LNCaP clone FGC (cell line): ENCODE measurements at places on chromosomes 5 and 9.

GRCh38 chr5:16540421-16540820 lies 74.8 kb upstream of the ZNF622 start:
- no peak for DNase-seq

GRCh38 chr5:38543074-38543473 lies 13.4 kb downstream of the LIFR start:
- DNase-seq: no peak

DNA sequence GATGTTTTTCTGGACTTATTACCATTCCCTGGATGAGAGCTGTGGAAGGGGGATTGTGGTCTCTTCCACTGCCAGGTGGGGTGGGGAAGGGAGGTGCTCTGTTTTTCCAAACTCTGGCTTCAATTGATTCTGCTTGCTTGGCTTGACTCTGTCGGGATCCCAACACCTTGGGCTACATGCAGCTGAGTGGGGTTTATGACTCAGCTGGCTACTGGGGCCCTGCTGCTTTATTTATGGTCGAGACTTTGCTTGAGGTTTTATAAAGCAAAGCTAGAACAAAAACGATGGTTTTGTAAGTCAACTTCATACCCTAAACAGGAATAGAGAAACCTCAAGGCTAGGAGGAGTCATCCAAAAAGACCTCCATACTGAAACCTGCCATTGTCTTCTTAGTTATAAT lies 76.3 kb downstream of the AOPEP start:
- DNase-seq: no peak

DNA sequence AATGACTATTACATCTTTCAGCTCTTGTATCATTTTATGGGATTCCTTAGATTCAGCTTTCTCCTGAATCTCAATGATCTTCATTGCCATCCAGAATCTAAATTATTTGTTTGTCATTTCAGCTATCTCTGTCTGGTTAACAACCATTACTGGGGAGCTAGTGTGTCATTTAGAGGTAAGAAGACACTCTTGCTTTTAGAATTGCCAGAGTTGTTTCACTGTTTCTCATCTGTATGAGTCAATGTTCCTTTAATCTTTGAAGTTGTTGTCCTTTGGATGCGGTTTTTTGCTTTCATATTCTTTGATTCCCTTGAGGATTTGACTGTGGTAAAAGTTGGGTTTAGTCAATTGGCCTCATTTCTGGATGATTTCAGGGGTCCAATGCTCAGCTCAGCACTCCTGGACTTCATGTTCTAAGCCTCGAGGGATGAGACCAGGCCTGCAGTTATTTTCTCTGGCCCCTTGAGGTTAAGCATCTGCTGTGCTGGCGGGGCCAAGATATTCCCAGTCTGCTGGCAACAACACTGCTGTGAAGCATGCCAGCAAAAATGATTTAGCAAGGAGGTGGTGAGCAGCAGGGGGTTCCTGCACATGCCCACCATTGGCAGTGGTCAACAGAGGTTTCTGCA lies 102.4 kb upstream of the PCSK5 start:
- no peak for DNase-seq

GRCh38 chr9:99411068-99411467 lies 189.0 kb downstream of the SEC61B start:
- no peak for DNase-seq

- DNase-seq: no peak
Measured at GRCh38 chr5:172123269-172123692, 64.7 kb downstream of the STK10 start.

- DNase-seq: no peak
Measured at GRCh38 chr9:112914524-112914923, 23.8 kb upstream of the SLC46A2 start.

- DNase-seq: no peak
Measured at GRCh38 chr5:59069438-59070079, 486.7 kb downstream of the RAB3C start.

DNA sequence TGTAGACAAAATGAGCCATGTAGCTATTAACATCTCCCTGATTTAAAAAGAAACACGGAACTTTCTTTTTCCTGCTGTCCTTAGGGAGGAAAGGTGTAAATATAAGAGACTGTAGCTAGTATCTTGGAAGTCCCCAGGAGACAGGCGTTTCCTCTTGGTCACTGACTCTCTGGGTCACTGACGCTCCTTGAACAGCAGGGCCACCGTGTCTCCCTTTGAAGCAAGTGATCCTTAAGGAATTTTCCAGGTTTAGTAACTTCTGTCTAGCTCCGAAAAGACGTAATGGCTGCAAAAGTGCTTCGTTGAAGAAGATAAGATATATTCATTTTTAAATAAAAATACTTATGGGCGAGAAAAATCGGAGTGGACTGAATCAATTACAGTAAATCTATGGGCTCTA lies 745 bp upstream of the CLTA start:
- no peak for DNase-seq

DNA sequence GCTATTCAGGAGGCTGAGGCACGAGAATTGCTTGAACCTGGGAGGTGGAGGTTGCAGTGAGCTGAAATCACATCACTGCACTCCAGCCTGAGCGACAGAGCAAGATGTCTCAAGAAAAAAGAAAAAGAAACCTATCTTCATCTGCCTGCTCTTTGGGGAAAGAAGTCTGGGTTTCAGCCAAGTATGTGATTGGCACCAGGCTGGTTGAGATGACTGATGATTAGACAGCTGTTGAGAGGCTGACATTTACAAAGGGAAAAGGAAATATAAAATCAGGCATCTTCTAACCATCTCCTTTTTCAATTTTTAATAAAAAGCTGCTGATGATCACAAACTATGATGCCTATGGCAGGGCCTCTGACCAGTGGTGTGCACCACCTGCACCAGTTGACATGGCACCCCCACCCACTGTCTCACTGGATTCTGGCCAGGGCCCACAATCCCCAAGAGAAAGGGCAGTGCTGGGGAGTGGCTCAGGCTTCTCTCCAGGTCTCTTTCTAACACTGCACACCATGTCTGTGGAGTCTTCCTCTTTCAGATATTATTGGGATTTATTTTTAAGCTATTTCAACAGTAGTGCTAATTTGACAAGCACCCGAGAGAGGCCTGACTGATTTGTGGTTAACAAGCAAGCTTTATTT lies 17.2 kb upstream of the C5orf15 start:
- DNase-seq: no peak

DNA sequence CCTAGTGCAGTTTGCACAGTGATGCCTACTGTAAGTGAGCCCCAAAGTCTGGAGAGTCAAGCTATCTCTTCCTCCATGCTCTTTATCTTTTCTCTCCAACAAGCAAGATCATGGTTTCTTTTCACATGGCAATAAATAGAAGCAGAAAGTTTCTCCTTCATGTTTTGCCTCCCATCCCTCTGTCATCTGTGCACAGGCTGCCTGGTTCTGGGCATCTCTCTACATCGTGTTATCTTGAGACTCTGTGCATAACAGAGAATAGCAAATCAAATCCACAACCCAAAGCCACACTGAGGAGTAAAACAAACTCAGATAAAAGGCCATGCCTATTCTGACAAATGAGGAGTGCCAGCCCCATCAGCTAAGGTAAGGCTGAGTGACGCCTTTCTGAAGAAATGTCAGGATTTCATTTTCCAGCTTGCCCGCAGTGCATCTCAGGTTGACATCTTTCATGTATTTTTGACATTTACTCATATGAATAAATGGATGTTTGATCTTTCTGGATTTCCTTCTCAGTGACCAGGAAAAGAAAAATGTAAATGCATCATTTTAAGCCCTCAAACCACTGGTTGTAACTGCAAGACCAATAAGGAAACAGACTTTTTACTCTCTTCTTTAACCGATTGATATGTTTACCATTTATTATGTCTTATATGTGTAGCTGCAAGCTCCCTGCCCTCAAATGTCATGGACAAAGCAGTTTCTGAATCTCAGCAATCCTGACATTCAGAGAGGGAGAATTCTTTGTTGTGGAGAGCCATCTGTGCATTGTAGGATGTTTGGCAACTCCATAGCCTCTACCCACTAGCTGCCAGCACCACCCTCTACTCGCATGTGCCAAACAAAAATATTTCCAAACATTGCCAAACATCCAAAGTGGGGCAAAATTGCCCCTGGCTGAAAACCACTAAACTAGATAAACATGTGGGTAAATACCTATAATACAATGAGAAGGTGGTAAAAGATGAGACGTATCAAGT lies 49.2 kb upstream of the ACO1 start:
- DNase-seq: no peak

DNA sequence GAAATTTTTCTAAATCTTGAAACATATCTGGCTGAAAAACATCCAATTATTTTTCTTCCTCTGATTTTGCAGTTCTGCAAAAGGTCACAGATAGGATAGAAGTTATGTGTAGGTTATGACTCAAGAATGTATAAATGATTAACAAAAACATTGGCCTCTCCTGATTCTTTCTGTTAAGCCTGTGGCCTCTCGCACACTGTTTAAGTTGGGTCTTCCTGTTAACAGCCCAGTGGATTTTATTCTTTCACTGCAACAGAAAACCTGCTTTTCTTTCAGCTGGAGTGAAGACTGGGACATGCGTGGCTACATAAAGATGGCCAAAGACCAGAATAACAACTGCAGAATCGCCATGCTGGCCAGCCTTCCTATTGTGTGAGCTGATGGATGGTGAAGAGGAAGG lies 17.1 kb upstream of the SPATA31E1 start:
- no peak for DNase-seq

- DNase-seq: peak; percentile 88
Measured at GRCh38 chr5:154923441-154924430, 14.3 kb downstream of the GEMIN5 start.

DNA sequence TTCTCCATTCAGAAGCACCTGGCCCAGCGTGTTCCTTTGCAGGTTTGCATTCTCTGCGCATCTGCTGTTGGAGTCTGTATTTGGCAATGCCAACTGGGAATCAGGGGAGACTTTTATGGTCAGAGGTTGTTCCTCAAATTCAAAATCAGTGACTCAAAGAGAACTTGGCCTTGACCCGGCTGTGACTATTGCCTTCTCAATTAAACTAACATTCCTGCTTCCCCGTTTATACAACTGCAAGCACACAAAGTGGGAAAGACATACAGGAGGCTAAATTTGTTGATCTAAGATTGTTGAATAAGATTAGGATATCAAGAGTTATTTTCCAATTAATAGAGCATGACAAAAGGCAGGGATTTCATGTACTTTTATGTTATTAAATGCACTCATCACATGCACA lies 402.4 kb upstream of the IRX2 start:
- no peak for DNase-seq

GRCh38 chr9:82981552-82981951 lies 81.4 kb downstream of the RASEF start:
- no peak for DNase-seq

DNA sequence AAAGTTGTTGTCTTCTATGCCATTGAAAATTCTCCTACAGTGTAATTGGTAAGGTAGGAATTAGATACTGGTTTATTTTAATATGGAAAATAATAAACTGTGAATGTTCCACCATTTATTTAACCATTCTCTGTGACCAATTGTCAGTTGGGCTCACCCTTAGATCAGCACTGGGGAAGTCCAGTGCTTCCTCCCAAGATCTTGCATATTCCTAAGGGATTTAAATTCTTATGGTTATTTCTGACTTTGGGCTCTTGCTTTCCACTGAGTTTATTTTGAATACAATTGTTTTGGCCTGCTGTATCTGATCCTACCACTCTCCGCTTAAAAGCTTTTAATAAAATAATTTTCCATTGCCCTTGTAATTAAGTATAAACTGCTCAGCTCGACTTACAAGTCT lies 137.4 kb downstream of the OR2K2 start:
- DNase-seq: no peak

DNA sequence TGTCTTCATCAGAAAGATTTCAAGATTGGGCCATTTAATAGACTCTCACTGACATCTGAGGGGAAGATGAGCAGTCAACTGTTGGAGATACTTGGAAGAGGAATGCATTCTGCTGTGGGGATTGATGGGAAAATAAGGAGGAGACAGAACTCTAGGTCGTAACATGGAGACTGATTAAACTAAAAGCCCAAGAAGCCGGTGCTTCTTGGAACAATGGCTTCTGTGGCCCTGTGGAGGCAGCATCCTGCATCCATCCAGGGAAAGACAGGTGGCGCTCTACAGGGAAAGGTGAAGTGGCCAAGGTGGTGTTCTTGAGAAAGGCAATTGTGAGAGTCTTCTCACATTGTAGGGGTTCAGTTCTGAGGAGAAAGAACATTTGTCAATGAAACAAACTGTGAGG lies 31.3 kb downstream of the ZFAND5 start:
- no peak for DNase-seq

GRCh38 chr9:106752581-106752980 lies 110.4 kb upstream of the ZNF462 start:
- DNase-seq: no peak

DNA sequence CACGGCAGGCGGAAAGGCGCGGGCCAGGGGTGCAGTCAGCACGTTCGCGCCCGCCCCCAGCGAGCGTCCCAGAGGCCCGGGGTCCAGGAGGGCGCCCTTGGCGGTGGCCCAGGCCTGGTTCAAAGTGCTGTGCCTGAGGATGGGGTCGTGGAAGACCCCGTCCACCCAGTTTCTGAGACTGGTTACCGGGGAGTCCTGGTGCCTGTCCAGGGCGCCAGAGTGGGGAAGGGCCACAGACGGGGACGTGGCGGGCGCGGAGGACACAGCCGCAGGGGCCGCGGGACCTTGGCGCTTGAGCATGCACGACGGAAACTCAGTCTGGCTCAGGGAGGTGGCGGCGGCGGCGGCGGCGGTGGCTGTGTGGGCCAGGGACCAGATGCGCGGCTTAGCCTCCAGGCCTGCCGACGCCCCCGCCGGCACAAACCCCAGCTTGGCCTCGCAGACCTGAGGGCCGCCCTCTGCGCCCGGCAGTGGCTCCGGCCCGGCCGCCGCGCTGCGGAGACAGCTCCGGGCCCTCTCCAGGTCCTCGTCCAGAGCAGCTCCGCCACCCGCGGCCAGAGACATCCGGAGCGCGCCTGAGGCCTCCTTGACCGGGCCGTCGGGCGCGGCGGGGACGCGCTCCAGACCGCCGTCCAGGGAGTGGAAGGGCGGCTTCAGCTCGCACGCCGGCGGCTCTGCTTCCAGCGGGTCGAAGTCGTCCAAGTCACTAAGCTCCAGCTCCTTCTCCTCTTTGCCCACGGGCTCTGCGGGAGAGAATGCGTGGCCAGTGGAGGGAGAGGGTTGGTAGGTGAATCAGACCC lies 4.5 kb downstream of the IRX4 start:
- no peak for DNase-seq

GRCh38 chr5:165360784-165361542 lies 1855.5 kb downstream of the MAT2B start:
- no peak for DNase-seq

- no peak for DNase-seq
Measured at GRCh38 chr5:126976520-126977172, 53.7 kb downstream of the MARCHF3 start.

DNA sequence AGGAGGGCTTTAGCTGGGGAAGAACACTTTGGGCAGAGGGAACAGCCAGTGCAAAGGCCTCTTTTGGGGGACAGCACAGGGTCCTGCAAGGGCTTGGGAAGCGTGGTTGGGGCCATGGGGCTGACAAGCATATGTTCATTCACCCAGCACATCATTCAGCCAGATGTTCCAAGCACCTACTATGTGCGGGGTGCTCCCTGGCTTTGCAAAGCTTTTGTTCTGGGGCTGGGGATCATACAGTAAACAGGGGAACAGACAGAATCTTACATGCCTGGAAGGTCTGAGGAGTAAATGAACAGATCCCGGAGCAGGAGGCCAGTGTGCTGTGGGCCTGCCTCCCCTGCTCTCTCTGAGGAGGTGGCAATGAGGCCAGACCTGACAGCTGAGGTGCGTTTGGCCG lies 16.7 kb downstream of the PSD2 start:
- no peak for DNase-seq

GRCh38 chr5:134111741-134112647 lies 2.5 kb upstream of the TCF7 start:
- DNase-seq: no peak

GRCh38 chr9:81673310-81673709 lies 16.0 kb downstream of the TLE1 start:
- DNase-seq: no peak

GRCh38 chr9:70564468-70565335 lies 150.2 kb upstream of the KLF9 start:
- no peak for DNase-seq
